ENCODE measurements at places on chromosomes 3 and 15.

DNA sequence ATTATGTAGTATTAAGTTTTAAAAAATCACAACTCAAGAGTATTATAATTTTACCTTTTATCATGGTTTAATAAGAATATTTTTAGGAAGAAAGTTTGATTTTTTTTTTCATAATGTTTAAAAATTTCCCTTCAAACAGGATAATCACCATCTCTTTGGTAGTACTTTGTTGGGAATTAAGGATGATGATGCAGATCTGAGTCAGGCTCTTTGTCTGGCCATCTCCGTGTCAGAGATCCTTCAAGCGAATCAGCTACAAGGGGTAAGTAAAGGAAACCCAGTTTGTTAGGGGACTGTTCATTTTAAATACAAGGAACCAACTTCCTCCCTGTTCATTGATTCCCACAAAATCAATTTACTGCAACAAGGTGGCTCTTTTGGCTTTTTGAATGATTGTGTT is 36.8 kb upstream of the NIT2 start:
- DNase-seq, result no peak

DNA sequence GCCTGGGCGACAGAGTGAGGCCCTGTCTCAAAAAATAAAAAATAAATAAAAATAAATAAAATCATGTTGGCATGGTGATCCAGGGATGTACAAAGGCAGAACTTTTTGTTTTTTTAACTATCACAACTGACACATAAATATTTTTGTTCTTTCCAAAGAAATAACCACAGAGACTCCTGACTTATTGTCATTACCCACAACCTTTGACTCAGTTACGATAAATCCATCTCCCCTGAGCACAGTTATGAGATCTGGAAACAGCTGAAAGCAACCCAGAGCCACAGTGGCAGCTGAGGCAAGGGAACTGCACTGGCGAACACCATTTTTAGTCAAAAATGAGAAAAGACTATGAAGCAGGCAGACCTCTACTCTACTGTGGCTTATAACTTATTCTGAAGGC is 24.0 kb downstream of the OSBPL10 start:
- DNase-seq, result peak; percentile 62

DNA sequence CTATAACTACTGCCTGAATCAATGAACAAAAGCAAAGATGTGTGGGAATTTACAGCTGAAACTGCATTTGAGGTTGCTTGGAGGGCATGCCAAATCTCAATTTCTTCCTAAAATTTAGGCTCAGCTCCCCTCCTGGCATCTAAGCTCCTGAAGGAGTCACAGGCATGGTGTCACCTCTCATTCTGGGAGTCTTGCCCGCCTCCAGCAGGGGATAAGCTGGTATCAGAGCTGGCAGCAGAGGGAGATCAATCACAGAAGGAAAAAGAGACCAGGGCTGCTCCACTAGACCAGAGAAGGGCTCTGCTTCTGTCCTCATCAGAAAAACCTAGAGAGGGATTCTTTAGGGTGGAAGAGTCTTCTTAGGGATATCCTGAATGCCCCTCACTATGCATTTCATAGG is 150.4 kb upstream of the SLC6A11 start:
- no peak for DNase-seq

- peak; percentile 40 for DNase-seq
These were observed 125.5 kb downstream of the GADL1 start for GRCh38 chr3:30768703-30769550.

DNA sequence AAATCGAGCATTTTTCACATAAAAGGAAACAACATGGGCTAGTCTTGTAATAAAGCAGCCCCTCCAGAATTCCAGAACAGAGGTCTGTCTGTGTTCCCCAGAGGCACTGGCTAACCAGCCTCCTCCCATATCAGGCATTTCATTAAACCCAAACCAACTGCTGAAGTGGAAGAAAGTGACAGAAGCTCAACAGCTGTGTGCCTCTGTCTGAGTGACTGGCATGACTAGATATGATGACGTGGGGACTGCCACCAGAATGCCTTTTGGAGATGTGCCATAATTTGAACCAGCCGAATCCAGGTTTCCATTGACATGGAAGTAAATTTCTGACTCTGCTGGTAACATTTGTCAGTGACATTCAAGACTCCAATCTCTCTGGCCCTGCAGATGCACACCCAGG is 8.7 kb downstream of the LIMD1 start:
- no peak for DNase-seq

Measured in fibroblast of gingiva (primary cell).